Substantia nigra (tissue), 51 donors: ENCODE measurements at places on chromosomes 1 and 21.

GRCh38 chr21:33909756-33910155 is 5.8 kb downstream of the ATP5PO start:
- no peak for DNase-seq

DNA sequence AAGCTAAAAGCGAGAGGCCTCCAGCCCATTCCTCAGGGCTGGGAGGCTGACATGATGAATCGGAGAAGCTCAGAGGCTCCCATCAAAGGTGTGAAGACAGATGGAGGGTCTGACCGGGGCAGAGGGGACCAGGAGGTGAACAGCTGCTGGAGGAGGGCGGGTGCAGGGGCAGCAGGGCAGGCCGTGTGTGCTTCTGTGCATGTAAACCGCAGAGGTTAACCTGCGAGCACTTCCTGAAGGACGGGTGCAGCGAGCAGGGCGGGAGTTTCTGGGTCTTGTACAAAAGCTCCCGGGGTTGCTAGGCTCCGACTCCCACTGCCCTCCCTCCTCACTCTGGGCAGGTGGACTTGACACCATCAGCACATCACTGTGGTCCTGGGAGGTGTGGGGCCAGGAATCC is 75.2 kb downstream of the PAX7 start:
- DNase-seq: no peak

GRCh38 chr1:201633811-201634210 is 94.9 kb downstream of the NAV1 start:
- no peak for DNase-seq

DNA sequence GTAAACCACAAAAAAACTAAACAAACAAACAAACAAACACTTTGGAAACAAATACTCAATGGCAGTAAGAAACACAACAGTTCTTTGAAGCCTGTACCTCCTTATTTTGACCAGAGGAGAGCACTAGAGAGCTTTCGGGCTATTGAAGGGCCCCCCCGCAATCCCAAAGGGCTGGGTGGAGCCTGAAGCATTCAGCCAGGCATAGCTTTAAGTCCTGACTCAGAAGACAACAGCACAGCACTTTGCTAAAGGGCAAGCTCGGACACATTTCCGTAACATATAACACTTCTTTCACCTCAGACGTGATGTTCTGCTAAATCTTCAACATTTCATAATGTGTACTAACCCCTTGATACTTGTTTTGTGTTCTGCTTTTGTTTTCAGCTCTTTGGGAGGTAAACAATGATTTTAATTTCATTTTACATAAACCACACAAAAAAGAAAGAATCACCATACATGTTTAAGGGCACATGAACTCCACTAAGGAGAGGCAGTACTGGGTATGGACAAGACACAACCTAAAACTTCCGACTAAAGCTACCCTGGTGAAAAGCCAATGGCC is 9.7 kb upstream of the SHCBP1L start:
- DNase-seq: peak; percentile 42

- no peak for DNase-seq
Measured at GRCh38 chr1:237763137-237763536, 127.6 kb downstream of the ZP4 start.

DNA sequence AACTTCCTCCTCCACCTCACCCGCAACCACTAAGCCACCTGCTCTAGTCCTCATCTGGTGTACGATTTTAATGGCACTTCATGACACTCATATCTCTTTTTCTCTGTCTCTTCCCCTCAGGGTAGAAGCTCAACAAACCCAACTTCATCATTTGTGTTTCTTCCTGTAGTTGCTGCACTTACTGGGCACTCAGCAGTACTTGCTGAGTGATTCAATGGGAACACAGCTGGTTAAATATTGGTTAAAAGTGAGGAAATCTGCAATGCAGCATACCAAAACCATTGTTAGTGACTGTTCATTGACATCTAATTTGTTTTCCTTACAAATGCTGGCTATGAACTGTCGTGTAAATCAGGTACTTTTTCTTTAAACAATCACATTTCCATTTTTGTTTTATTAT is 541.1 kb upstream of the PRMT6 start:
- no peak for DNase-seq

- no peak for DNase-seq
Measured at GRCh38 chr1:165501970-165502348, 41.8 kb upstream of the LRRC52 start.
